HuH-7 (cell line): ENCODE measurements at places on chromosomes 6 and 20.

DNA sequence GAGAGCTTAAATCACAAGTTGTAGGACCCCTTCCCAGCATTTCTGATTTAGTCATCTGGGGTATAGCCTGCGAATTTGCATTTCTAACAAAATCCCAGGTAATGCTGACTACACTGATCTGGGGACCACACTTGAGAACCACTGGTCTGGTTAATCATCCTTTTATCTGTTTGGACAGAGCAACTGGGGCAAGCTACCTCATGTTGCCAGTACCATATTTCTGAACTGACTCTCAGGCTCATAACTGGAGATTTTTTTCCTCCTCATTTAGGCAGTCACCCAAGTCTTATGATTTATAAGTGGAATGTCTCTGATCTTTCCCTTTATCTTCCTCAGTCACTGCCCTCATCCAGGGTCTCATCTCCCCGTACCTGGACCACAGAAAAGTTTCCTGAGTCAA lies 12.0 kb upstream of the GTF3C6 start:
- DNase-seq, result no peak

DNA sequence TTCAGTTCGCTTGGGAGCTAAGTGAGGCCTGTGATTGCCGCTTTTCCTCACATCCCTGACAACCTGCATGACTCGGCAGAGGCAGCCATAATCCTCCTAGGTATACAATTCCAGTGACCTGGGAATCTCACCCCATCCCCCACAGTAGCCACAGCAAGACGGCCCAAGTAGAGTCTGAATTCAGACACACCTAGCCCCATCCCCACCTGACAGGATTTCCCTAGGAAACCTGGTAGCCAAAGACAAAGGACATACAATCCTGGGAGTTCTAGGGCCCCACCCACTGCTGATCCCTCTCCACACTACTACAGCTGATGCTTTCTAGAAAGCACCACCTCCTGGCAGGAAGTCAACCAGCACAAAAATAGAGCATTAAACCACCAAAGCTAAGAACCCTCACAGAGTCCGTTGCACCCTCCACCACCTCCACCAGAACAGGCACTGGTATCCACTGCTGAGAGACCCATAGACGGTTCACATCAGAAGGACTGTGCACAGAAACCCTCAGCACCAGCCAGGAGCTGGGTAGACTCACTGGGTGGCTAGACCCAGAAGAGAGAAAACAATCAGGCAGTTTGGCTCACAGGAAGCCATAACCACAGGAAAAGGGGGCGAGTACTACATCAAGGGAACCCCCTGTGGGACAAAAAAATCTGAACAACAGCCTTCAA lies 17.9 kb upstream of the RUNX2 start:
- no peak for DNase-seq

- DNase-seq, result no peak
These were observed 114.2 kb upstream of the DUSP22 start for GRCh38 chr6:178119-178518.

DNA sequence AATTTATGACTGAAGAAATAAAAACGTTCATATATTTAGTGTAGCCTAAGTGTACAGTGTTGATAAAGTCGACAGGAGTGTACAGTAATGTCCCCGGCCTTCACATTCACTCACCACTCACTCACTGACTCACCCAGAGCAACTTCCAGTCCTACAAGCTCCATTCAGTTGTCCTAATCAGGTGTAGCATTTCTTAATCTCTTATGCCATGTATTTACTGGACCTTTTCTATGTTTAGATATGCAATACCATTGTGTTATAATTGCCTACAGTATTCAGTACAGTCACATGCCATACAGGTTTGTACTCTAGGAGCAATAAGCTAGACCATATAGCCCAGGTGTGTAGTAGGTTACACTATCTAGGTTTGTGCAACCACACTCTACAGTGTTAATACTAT lies 610.2 kb upstream of the NOX3 start:
- DNase-seq, result no peak
